ENCODE measurements at places on chromosomes 3 and 15. TPM values are rescaled to one million over a fixed set of nuclear protein-coding genes. Genes with fewer than 3 reads are reported as not detected.

TMIE gene
- not detected for total RNA-seq

APOD gene
- 0.87 TPM for total RNA-seq

AMT gene
- total RNA-seq, result 5.0 TPM

ISLR2 gene
- total RNA-seq, result not detected

ZNF621 gene
- total RNA-seq, result 21.4 TPM

C2CD4B gene
- 0.14 TPM for total RNA-seq

- peak overlapping the region; percentile 74 for H3K27ac ChIP-seq
- H3K4me1 ChIP-seq, result peaks cover 40% of the 10 kb centered on the region
- DNase-seq, result no peak
- no peaks in the 10 kb centered on the region for H3K27me3 ChIP-seq
- H3K36me3 ChIP-seq, result peaks cover 82% of the 10 kb centered on the region
Observed at GRCh38 chr3:10284496-10284895, 8.3 kb downstream of the GHRL start.

GRCh38 chr3:15331606-15332404, 581 bp downstream of the SH3BP5 start:
- peaks cover 41% of the 10 kb centered on the region for H3K36me3 ChIP-seq
- H3K27ac ChIP-seq, result peak overlapping the region; percentile 72
- peaks cover 48% of the 10 kb centered on the region for H3K4me1 ChIP-seq
- peak; percentile 19 for DNase-seq

DNA sequence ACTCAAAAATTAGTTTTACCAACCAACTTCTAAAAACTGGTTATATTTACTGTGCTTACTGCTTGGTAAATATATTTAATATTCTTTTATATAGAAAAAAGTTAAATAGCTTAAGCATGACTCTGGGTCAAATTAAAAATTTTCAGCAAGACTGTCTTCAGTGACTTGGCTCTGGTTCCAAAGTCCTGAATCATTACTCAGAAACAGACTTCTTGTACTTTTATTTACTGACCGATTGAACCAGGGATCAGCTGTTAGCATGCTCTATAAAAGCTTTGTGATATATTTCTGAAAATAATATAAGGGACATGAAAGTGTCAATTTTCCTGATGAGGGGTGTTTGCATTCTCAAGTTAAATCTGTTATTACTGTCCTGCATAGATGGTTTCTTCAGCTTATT, 164.3 kb downstream of the MCTP2 start:
- DNase-seq, result no peak
- no peak overlapping the region for H3K4me3 ChIP-seq
- H3K27ac ChIP-seq, result no peak overlapping the region

DNA sequence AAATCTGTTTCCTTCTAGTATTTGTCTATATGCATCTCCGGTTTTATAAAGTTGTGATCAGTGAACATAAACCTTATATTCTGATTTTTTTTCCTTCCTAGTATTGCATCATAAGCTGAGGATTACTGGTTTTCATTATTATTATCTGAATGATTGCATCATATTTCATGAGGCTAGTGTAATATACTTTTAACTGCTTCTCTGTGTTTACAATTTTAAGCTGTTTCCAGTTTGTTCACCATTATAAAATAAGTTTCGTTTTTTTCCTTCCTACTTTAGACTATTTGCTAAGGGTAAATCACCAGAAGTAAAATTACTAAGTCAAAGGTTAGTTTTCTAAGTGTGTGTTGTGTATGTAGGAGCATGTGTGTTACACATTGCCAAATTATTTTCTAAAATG, 20.2 kb downstream of the SEMA6D start:
- H3K4me3 ChIP-seq, result no peak overlapping the region
- H3K27ac ChIP-seq, result no peak overlapping the region
- no peak for DNase-seq
- H3K4me1 ChIP-seq, result no peaks in the 10 kb centered on the region

GRCh38 chr3:126960604-126960995, 22.3 kb upstream of the PLXNA1 start:
- DNase-seq, result no peak
- H3K27me3 ChIP-seq, result no peaks in the 10 kb centered on the region
- no peaks in the 10 kb centered on the region for H3K4me1 ChIP-seq
- no peak overlapping the region for H3K27ac ChIP-seq

- no peak overlapping the region for H3K4me3 ChIP-seq
- peaks cover 4% of the 10 kb centered on the region for H3K4me1 ChIP-seq
- peaks cover 17% of the 10 kb centered on the region for H3K27me3 ChIP-seq
- no peaks in the 10 kb centered on the region for H3K36me3 ChIP-seq
Observed at GRCh38 chr3:107208100-107208499, 169.1 kb upstream of the CCDC54 start.

GRCh38 chr15:77654975-77655374, 22.3 kb upstream of the LINGO1 start:
- H3K36me3 ChIP-seq, result no peaks in the 10 kb centered on the region
- H3K4me1 ChIP-seq, result no peaks in the 10 kb centered on the region
- peaks cover 10% of the 10 kb centered on the region for H3K27me3 ChIP-seq
- no peak overlapping the region for H3K27ac ChIP-seq
- no peak overlapping the region for H3K4me3 ChIP-seq
- DNase-seq, result no peak

- peaks cover 8% of the 10 kb centered on the region for H3K4me1 ChIP-seq
- H3K27ac ChIP-seq, result no peak overlapping the region
- H3K36me3 ChIP-seq, result no peaks in the 10 kb centered on the region
- peaks cover 36% of the 10 kb centered on the region for H3K27me3 ChIP-seq
- no peak for DNase-seq
Observed at GRCh38 chr15:99054892-99055291, 47.3 kb upstream of the PGPEP1L start.

DNA sequence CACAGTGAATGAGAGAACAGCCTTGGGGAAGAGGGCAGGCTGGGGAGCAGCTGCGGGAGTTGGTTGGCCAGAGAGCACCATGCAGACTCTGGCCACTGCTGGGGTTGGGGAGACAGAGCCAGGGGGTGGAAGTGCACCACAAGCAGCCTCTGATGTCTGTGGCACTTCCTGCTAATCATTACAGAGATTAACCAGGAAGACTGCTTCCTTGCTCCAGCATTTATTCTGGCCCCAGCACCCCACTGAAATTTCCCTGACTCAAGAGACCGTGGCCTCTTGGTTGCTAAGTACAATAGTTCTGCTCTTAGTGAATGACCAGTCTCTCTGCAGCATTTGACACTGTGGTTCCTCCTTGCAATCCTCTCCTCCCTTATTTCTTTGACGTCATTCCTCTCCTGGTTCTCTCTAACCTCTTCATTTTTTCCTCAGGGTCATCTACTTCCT, 266.2 kb upstream of the ROPN1 start:
- no peak overlapping the region for H3K27ac ChIP-seq
- no peaks in the 10 kb centered on the region for H3K27me3 ChIP-seq
- H3K4me1 ChIP-seq, result no peaks in the 10 kb centered on the region
- DNase-seq, result no peak
- H3K36me3 ChIP-seq, result no peaks in the 10 kb centered on the region

- no peaks in the 10 kb centered on the region for H3K27me3 ChIP-seq
- H3K27ac ChIP-seq, result no peak overlapping the region
- no peak overlapping the region for H3K4me3 ChIP-seq
- peaks cover 8% of the 10 kb centered on the region for H3K4me1 ChIP-seq
- DNase-seq, result no peak
Observed at GRCh38 chr3:122755491-122755890, 38.1 kb downstream of the HSPBAP1 start.

- H3K36me3 ChIP-seq, result no peaks in the 10 kb centered on the region
- peaks cover 11% of the 10 kb centered on the region for H3K27me3 ChIP-seq
- peaks cover 2% of the 10 kb centered on the region for H3K4me1 ChIP-seq
- H3K27ac ChIP-seq, result no peak overlapping the region
Observed at GRCh38 chr3:87350367-87351199, 74.2 kb upstream of the POU1F1 start.

GRCh38 chr15:61910839-61911369, 149.3 kb downstream of the VPS13C start:
- peaks cover 3% of the 10 kb centered on the region for H3K4me1 ChIP-seq
- H3K36me3 ChIP-seq, result peaks cover 48% of the 10 kb centered on the region
- H3K27ac ChIP-seq, result no peak overlapping the region
- H3K4me3 ChIP-seq, result no peak overlapping the region

GRCh38 chr15:90306560-90306959, 41.1 kb downstream of the NGRN start:
- no peaks in the 10 kb centered on the region for H3K36me3 ChIP-seq
- no peaks in the 10 kb centered on the region for H3K27me3 ChIP-seq
- peak overlapping the region; percentile 55 for H3K4me3 ChIP-seq

DNA sequence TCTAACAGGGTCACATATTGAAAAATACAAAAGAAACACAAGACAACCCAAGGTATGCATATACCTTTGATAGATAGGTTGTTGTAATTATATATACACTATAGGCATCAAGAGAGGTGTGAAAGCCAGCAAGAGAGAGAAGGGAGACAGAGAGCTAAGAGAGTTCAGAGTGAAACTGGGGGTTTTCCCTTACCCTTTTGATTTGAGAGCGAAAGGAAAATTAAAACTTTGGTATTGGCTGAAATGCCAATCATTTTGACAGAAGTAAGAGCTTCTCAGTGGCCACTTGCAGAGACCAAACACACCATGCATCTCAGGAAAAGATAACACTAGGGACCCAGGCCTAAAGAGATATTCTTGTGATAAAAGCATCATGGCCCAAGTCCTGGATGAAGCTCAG, 183.6 kb downstream of the SHOX2 start:
- H3K27ac ChIP-seq, result no peak overlapping the region
- H3K4me1 ChIP-seq, result no peaks in the 10 kb centered on the region
- DNase-seq, result no peak

DNA sequence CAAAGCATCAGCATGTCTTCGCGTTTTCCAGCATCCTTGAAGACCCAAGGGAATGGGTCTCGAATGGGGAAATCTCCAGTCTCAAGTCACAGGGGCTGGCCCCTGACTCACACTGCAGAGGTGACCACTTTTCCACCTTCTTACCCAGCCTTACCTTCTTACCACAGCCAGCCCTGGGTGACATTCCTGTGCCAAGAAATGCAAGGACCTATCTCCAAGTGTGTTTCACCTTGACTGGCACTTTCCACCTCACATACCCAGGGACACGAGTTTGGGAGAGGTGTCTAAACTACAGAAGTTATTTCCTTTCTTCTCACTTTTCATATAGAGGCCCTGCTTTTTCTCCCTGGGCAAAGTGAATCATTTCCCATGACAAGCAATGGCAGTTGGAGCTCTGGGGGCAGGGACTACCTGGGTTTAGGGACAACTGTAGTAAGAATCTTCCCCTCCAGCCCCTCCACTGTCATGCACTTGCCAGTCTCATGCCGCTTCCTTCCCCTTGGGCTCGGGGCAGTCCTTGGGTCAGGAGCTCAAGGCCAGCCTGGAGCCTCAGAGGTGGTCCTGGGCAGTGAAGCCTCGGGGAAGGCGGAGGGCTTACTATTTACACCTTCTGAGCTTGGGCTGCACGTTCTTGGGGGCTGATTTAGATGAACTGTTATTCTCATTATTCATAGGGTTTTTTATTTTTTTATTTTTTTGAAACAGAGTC, 16.8 kb downstream of the PAQR5 start:
- H3K27me3 ChIP-seq, result peaks cover 25% of the 10 kb centered on the region
- no peaks in the 10 kb centered on the region for H3K36me3 ChIP-seq
- no peak for DNase-seq
- peaks cover 8% of the 10 kb centered on the region for H3K4me1 ChIP-seq

GRCh38 chr3:10474847-10475246, 30.5 kb downstream of the ATP2B2 start:
- no peaks in the 10 kb centered on the region for H3K36me3 ChIP-seq
- no peak for DNase-seq
- H3K4me3 ChIP-seq, result no peak overlapping the region
- H3K27ac ChIP-seq, result no peak overlapping the region
- peaks cover 1% of the 10 kb centered on the region for H3K4me1 ChIP-seq

DNA sequence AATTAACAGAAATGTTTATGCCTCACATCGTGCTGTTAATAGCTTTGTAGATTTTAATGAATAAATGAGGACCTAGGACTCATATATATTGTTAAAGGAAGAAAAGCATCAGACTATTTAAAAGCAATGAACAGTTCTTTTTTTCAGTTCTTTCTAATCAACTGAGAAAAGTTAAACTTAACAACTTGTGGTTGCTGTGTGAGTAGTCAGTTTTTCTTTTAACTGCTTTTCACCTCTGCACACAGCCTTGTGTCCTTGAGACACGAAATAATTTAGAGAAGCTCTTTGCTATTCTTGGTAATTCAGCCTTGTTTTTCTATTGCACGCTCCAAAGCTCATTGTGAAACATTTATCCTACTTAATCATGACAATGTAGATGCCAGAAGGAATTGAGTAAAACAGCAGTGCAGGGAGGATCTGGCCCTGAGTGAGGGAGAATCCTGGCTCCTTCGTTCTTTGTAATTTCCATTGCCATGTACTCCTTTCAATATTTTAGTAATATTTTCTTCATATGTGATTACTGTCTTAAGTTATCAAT, 499.0 kb downstream of the PYDC2 start:
- DNase-seq, result no peak
- no peak overlapping the region for H3K4me3 ChIP-seq
- no peaks in the 10 kb centered on the region for H3K4me1 ChIP-seq
- no peaks in the 10 kb centered on the region for H3K27me3 ChIP-seq
- H3K27ac ChIP-seq, result no peak overlapping the region
- H3K36me3 ChIP-seq, result no peaks in the 10 kb centered on the region

- peaks cover 10% of the 10 kb centered on the region for H3K4me1 ChIP-seq
- peak overlapping the region; percentile 87 for H3K4me3 ChIP-seq
- peak overlapping the region; percentile 59 for H3K27ac ChIP-seq
- H3K27me3 ChIP-seq, result peaks cover 21% of the 10 kb centered on the region
- DNase-seq, result peak; percentile 81
Observed at GRCh38 chr15:66700802-66701421, 1.1 kb upstream of the SMAD6 start.

GRCh38 chr3:53274938-53275605, 19.2 kb upstream of the TKT start:
- H3K4me3 ChIP-seq, result no peak overlapping the region
- peaks cover 14% of the 10 kb centered on the region for H3K4me1 ChIP-seq
- H3K27me3 ChIP-seq, result no peaks in the 10 kb centered on the region
- no peaks in the 10 kb centered on the region for H3K36me3 ChIP-seq
